CD4-positive, CD25-positive, alpha-beta regulatory T cell (primary cell): ENCODE measurements at places on chromosomes 16 and 17.

DNA sequence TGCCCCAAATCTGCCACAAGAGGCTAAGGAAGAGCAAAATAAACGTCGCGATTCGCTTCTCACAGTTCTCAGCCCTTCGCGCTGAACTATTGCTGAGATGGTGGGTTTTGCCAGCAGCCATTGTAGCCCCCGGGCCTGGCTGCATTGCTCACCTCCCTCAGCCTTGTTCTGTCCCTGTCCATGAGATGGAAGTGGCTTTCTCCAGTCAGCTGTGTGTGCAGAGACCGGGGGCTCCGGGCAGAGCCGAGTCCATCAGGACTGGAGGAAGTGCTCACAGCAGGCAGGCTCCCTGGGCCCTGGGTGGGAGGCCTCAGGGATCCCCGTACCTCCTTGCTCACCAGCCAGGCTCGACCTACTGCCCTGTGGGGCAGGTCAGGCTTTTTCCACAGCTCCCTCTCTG lies 27.6 kb upstream of the CAPN15 start:
- no peak overlapping the region for H3K27ac ChIP-seq
- H3K36me3 ChIP-seq, result no peaks in the 10 kb centered on the region
- no peak for DNase-seq
- H3K27me3 ChIP-seq, result no peaks in the 10 kb centered on the region

- peaks cover 72% of the 10 kb centered on the region for H3K36me3 ChIP-seq
- no peaks in the 10 kb centered on the region for H3K27me3 ChIP-seq
- H3K27ac ChIP-seq, result no peak overlapping the region
- no peak for DNase-seq
- no peak overlapping the region for H3K4me3 ChIP-seq
These were observed 37.5 kb downstream of the AKAP10 start for GRCh38 chr17:19939993-19940721.

- no peak overlapping the region for H3K27ac ChIP-seq
- DNase-seq, result no peak
- H3K36me3 ChIP-seq, result no peaks in the 10 kb centered on the region
- no peak overlapping the region for H3K4me3 ChIP-seq
- no peaks in the 10 kb centered on the region for H3K27me3 ChIP-seq
- peaks cover 7% of the 10 kb centered on the region for H3K4me1 ChIP-seq
These were observed 23.1 kb downstream of the LGALS9 start for GRCh38 chr17:27654136-27654535.

- H3K4me1 ChIP-seq, result peaks cover 21% of the 10 kb centered on the region
- H3K27me3 ChIP-seq, result no peaks in the 10 kb centered on the region
- H3K27ac ChIP-seq, result no peak overlapping the region
- no peaks in the 10 kb centered on the region for H3K36me3 ChIP-seq
- H3K4me3 ChIP-seq, result peak overlapping the region; percentile 0
These were observed 191.7 kb downstream of the LGALS9B start for GRCh38 chr17:20275653-20276052.

DNA sequence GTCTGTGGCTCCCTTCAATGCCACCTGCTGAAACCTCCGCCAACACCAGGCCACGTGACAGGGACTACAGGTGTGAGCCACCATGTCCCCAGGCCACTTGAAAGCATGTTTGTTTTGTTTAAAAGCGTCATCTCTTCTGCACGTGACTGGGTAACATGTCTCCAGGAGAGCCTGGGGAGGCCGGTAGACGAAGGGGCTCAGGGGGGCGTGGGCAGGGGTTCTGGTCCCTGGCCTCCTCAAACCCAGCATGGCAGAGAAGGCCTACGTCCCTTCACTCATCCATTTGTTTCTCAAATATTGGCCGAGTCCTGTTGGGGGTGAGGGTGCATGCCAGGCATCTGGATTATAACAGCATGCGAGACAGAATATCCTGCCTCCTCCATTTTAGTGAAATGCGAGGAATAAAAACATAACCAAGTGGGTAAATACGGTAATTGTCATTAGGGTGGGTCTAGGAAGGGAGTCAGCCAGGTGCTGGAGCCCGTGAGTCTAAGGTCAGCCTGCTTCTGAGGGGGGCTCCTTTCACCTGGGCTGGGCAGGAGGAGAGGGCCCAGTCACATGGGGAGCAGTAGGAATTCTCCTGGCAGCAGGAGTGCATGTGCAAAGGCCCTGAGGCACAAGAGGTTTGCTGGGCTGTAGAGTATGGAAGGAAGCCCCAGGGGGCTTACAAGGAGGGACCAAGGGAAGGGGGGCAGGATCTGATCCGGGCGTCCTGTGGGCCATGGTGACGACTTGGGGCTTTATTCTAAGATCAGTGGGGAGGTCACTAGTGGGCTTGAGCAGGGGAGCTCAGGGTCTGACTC lies 26.8 kb upstream of the CIBAR2 start:
- DNase-seq, result no peak
- no peaks in the 10 kb centered on the region for H3K36me3 ChIP-seq
- no peaks in the 10 kb centered on the region for H3K4me1 ChIP-seq
- no peak overlapping the region for H3K27ac ChIP-seq
- no peaks in the 10 kb centered on the region for H3K27me3 ChIP-seq
- no peak overlapping the region for H3K4me3 ChIP-seq

- H3K36me3 ChIP-seq, result no peaks in the 10 kb centered on the region
- H3K4me3 ChIP-seq, result no peak overlapping the region
- no peaks in the 10 kb centered on the region for H3K4me1 ChIP-seq
- no peak overlapping the region for H3K27ac ChIP-seq
- no peaks in the 10 kb centered on the region for H3K27me3 ChIP-seq
These were observed 71.0 kb upstream of the DOC2B start for GRCh38 chr17:252456-252855.

DNA sequence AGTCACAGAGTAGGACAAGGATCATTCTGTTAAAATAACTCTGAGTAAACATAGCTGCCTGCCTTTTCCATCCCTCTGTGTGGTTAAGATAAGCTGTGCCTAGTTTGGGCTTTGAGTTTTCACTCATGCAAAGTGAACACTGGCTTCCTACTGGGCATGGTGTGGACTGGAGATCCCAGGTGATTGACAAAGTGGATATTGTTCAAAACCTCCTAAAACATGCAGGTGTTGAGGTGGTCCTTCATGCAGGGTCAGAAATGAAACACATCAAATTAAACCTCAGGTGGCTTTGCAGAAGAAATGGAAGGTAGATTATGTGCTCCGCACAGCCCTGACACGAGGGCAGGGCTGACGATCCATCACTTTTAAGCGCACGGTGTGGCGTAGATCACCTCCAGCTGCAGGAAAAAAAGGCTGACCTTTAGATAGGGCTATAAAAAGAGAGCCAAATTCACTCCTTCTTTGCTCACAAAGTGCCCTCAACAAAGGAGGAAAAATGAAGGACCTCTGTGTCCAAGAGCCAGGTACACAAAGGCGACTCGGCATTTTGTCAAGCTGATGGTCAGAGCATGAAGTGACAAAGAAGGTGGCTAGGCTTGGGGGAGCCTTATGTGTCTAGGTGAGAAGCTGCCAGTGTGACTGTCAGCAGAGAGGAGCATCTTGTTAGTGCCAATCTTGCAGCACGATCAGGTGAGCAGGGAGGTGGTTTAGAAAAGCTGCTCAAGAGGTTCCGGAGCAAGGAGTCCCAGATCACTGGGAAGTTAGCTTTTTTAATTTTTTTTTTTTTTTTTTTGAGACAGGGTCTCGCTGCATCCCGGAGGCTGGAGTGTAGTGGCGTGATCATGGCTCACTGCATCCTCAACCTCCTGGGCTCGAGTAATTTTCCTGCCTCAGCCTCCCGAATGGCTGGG lies 19.9 kb upstream of the ITPRIPL2 start:
- no peak overlapping the region for H3K27ac ChIP-seq
- no peaks in the 10 kb centered on the region for H3K27me3 ChIP-seq
- no peaks in the 10 kb centered on the region for H3K36me3 ChIP-seq
- no peak overlapping the region for H3K4me3 ChIP-seq
- no peak for DNase-seq
- no peaks in the 10 kb centered on the region for H3K4me1 ChIP-seq

GRCh38 chr16:82814059-82814458 lies 187.3 kb downstream of the CDH13 start:
- H3K27ac ChIP-seq, result no peak overlapping the region
- H3K27me3 ChIP-seq, result no peaks in the 10 kb centered on the region
- no peaks in the 10 kb centered on the region for H3K36me3 ChIP-seq
- DNase-seq, result no peak
- H3K4me1 ChIP-seq, result no peaks in the 10 kb centered on the region

GRCh38 chr17:50020841-50021599 lies 26.0 kb upstream of the DLX3 start:
- H3K4me1 ChIP-seq, result no peaks in the 10 kb centered on the region
- H3K36me3 ChIP-seq, result no peaks in the 10 kb centered on the region
- H3K27ac ChIP-seq, result no peak overlapping the region
- peaks cover 3% of the 10 kb centered on the region for H3K27me3 ChIP-seq
- no peak overlapping the region for H3K4me3 ChIP-seq

DNA sequence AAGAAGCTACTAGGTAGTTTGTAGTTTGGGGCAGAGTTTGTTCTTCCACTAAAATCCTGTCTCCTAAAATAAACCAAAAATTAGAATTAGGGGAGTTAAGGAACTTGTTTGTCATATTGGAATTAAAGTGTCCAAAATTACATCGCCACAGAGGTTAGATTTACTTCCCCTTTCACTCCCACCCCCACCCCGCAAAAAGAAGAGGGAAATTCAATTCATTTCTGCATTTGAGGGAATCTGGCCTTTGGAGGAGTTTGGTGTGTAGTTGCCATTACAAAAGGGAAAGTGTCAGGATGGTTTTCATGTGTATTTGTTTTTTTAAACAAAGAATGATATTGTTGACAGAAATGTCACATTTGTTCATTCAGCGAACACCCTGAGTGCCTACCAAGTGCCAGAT lies 5.8 kb downstream of the TMEM97 start:
- H3K27ac ChIP-seq, result no peak overlapping the region
- no peaks in the 10 kb centered on the region for H3K27me3 ChIP-seq
- no peak overlapping the region for H3K4me3 ChIP-seq
- H3K4me1 ChIP-seq, result peaks cover 6% of the 10 kb centered on the region
- DNase-seq, result no peak
- H3K36me3 ChIP-seq, result peaks cover 21% of the 10 kb centered on the region

GRCh38 chr16:56625140-56625942 lies at the start of gene MT1E:
Gene MT1E (plus strand): TSS chr16:56625781. CDS start chr16:56625852, 71 bp downstream.
- H3K27me3 ChIP-seq, result no peaks in the 10 kb centered on the region
- peaks cover 22% of the 10 kb centered on the region for H3K4me1 ChIP-seq
- no peaks in the 10 kb centered on the region for H3K36me3 ChIP-seq
- peak; percentile 71 for DNase-seq

GRCh38 chr16:58002416-58002800 lies 1.2 kb downstream of the USB1 start:
- peaks cover 41% of the 10 kb centered on the region for H3K4me1 ChIP-seq
- no peak overlapping the region for H3K4me3 ChIP-seq
- H3K27me3 ChIP-seq, result no peaks in the 10 kb centered on the region

DNA sequence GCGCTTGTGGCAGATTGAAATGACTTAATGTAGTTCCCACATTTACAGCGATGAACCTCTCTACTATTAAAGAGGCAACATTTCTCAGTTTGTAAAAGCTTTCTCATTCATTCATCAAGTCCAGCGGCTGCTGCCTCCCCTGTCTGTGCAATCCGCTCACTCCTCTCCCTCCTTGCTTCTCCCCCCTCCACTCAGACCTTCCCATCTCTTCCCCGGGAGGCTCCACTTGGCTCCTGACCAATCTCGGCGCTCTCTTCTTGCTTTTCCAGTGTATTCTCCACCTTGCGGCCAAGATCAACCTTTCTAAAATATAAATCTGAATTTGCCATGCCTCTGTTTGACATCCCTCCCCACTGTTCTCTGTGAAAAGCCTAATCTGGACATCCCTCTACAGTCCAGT lies 117.5 kb downstream of the ASIC2 start:
- H3K27ac ChIP-seq, result no peak overlapping the region
- DNase-seq, result no peak
- H3K36me3 ChIP-seq, result no peaks in the 10 kb centered on the region
- no peak overlapping the region for H3K4me3 ChIP-seq
- H3K27me3 ChIP-seq, result no peaks in the 10 kb centered on the region
